ENCODE measurements at places on chromosomes 4 and X.

DNA sequence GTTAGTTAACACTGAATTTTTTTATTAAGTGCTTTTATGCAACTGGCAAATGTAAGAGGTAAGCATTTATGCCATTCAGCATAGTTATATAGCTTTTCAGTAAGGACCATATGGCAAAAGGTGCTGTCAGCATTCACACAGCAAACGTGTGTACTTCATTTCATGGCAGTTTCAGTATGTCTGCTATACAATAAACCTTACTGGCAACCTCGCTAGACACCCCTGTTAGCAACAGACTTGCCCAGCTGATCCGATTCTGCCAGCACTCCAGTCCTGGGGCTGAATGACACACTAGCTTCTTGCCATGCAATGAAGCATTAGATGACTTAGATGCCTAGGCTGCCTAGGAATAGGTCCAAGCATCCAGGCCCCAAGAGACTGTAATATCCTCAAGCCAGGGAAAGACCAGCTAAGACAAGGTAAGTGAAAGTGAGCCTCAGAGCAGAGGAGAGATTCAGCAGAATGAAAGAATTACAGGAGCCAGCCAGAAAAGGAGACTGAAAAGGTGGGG lies 47.3 kb upstream of the DOCK11 start:
- no peak for DNase-seq

- no peak for DNase-seq
These were observed 167.5 kb downstream of the PALLD start for GRCh38 chr4:168664242-168664891.

DNA sequence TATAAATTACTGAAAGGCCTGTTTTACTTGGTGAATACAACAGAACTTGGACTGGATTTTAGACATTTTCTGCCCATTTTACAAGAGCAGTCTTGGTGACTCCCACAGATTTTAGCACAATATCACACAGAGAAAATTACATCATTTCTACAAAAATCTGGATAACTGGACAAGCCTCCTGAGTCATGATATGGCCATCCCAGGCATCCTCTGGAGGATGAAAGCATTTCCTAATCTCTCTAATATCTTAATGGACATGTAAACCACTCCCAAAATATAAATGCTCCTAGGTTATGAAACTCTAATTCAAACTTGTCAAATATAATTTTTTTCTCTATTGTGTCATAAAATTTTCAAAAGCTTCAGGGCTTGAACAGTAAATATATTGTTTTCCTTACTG lies 1170.8 kb upstream of the PCDH7 start:
- DNase-seq = no peak

DNA sequence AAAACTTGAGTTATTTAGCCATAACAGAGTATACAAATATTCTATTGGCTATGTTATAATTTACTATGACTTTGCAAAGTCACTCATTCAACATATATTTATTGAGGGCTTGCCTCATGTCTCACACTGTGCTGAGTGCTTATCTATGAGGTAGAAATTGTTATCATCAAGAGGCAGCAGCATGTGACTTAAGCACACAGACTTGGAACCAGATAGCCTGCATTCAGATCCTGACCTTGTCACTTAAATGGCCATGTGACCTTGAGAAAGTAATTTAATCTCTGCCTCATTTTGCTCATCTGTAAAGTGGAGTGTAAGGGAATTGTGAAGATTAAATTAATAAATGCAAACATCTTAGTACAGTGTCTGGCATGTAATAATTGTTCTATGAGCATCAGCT lies 10.1 kb upstream of the EXOSC9 start:
- DNase-seq = no peak

DNA sequence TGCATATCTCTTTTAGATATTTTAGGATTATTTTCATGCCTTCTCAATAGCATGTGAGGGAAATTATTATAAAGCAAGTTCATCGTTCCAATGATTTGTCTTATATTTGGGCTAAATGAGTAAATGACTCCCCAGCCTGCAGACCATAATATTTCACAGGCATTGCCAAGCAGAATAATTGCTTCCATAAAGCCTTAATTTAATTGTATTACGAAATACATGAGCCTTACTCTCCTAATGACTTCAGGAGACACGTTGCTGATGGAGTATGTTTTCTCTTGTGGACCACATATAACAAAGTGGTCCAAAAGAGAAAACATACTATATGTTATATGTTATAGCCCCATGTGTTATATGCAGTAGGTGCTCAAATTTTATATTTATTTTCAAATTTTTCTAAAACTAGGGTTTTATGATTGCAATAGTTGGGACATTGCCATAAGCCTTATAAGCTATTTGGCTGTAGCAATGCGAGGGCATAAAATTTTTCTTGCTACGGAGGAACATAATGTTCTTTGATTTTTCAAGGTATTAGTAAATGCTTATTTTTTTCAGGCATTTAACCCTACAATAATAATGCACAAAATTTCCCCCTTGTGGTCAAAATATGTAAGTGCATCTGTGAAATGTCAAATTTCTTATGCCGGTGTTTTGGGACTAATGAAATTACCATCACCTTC lies 26.2 kb upstream of the TMPRSS11D start:
- DNase-seq = no peak

DNA sequence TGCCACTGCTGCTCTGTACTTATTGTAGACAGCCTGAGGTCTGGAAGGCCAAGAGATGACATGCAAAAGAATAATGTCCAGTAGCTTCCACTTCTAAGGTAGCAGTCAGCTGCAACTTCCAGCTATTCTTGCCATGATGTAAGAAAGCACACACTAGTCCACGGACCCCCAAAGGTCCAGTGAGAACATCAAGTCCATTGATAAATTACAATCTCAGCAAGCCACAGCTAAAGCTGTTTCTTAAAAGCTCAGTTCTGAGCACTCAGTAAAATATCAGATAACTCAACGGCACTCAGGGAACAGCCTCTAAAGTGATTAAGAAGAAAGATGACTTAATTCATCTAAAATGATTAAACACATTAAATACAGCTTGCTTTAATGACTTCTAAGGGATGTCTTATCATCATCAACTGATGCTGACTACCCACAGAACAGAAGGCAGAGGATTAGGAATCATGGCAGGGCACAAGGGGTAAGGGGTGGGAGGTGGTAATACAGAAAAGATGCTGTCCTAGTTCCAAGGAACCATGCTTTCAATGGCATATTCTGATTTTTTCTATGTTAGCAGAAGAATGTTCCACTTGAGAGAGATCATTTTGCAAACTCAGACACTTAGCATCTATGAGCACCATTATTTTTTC lies 99.1 kb upstream of the CBR4 start:
- DNase-seq = no peak

DNA sequence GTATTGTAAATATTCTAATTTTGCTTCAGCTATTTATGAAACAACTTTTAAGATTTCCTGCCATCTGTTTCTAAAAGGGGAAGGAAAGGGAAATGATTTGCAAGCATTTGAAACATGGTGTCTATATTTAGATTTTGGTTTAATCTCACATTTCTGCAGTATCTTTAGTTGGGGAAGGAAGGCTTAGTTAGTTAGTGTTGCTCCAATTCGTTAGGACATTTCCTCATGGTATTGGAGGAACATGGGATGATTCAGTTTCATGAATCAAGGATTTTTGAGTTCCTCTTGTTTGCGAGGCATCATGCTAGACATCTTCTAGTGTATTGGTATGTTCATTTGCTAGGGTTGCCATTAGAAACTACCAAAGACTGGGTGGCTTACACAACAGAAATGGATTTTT lies 20.5 kb upstream of the TMEM192 start:
- DNase-seq = no peak

GRCh38 chr4:176849076-176849475 lies 56.4 kb upstream of the VEGFC start:
- DNase-seq = no peak

- DNase-seq = no peak
These were observed 6.6 kb downstream of the USP26 start for GRCh38 chrX:133090236-133090809.

- DNase-seq = no peak
These were observed 4.8 kb downstream of the PPP2R2C start for GRCh38 chr4:6467600-6467999.

GRCh38 chr4:159209249-159209648 lies 106.4 kb downstream of the RAPGEF2 start:
- no peak for DNase-seq

GRCh38 chr4:145709843-145710242 lies 29.9 kb downstream of the C4orf51 start:
- DNase-seq = no peak

DNA sequence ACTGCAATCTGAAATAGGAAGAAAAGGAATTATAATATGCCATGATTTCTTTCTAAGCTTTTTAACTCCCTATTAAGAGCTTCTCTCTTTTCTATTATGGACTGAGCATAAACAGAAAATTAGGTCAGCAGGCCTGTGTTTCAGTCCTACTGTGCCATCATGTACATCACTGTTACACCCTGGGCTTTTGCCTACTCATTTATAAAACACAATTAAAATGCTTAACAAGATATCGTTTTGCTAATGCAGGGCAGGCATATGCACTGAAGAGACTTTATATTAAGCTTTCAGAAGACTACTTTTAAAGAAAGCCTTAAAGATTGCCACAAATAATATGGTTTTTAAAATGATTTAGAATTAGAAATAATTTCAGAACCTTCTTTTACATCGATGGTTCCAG lies 828 bp upstream of the BBS12 start:
- DNase-seq = no peak

Data from activated CD4-positive, alpha-beta T cell treated with anti-CD3 and anti-CD28 coated beads for 24 hours (primary cell).